Hypothalamus (tissue), 51 donors: ENCODE measurements at places on chromosomes 12 and 14.
A peak's percentile ranks its signal among the peaks of the same experiment; 100 is the strongest.

DNA sequence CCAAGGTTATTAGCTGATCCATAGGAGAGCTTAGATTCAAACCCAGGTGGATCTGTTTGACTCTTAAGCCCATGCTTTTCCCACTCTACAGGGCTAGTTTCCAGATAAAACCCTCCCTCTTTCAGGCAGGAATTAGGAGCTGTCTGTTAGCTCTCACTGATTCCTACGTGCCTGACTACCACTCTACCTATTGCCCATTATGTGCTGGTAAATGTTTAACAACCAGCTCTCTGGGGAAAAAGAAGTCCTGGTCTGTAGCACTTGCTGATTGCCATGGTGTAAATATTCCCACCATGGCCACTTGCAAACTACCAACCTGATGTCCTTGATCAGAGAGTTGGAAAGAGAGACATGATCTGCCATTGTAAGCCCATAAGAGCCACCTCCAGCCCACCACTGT lies 65.5 kb upstream of the BDKRB2 start:
- DNase-seq: no peak

DNA sequence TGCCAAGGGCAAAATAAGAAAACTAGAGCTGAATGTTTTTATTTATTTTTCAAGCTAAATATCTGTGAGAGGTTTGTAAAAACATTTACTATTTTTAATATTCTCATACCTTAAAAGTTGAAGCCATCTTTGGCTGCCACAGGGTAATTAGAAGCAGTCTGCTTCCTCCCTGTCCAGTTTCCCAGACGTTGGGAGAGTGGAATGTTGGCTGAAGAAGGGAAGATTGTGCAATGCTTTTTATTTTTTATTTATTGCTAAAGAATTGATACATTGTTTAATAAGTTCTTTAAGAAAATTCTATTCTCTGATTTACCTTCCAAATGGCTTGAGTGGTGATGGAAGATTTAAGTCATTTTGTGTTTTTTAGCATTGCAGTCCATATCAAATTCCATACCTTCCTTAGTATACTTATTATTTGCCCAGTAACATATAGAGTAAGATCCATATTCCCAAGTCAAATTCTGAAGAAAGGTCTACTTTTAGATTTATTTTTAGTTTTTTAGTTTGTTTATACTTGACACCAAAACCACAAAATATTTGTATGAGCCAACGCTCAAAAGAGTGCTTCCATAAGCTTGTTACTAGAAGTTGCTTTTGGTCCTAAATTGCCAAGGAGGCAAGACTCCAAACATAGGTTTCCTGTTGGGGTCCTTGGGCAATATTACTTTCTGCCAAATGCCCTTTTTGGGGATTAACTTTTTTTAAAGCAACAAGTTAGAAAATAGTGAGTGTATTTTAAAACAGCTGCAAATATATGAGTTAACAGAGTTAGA lies 124.0 kb upstream of the CPM start:
- no peak for DNase-seq

DNA sequence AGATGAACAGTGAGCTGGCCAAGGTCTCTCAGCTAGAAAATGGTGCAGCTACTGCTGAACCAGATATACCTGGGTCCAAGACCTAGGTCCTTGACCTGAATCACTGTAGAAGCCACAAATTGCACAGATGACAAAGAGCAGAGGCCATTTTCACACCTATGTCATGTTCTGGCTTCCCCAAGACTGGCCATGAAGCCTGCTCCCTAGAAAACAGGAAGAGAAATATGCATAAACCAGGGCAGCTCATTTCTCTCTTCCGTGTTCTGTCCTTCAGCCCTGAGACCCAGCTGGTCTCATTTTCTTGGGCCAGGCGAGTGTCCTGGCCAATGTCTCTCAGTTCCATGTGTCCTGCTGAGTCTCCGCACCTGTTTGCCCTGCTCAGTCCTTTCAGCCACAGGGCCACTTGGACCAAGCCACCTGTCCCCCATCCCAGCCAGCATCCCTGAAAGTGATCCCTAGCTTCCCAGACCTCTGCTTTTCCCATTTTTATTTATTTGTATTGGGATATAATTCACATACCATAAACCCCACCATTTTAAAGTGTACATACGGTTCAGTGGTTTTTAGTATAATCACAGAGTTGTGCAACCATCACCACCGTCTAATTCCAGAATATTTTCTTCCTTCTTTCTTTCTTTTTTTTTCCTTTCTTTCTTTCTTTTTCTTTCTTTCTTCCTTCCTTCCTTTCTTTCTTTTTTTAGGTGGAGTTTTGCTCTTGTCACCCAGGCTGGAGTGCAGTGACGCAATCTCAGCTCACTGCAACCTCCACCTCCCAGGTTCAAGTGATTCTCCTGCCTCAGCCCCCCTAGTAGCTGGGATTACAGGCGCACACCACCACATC lies 27.0 kb downstream of the P2RX7 start:
- DNase-seq: no peak

DNA sequence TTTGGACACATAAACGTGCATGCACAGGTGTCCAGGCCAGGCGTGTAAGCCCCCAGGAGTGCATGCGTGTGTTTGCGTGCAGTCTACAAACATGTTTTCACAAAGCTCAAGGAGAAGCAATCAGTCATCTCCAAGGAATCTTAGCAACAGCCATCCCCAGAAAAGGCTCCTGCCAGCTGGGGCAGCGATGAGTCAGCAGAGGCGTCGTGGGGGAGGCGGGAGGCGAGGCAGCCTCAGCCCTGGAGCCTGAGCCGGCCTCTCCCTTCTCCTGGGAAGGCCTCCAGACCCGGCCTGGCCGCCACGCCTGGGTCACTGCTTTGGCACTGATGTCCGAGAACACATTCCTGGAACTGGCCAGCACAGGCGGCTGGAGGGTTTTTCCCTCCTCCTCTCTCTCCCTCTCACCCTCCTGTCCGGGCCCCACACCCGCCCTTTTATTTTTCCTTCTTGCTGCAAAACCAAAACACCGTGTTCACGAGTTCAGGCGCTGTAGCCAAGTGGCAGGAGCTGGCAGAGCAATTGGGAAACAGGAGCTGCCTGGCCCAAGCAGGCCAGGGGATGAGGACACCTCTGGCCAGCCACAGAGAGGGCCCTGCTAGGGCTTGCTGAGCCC lies 92.7 kb downstream of the LRRC74A start:
- DNase-seq: peak; percentile 68

DNA sequence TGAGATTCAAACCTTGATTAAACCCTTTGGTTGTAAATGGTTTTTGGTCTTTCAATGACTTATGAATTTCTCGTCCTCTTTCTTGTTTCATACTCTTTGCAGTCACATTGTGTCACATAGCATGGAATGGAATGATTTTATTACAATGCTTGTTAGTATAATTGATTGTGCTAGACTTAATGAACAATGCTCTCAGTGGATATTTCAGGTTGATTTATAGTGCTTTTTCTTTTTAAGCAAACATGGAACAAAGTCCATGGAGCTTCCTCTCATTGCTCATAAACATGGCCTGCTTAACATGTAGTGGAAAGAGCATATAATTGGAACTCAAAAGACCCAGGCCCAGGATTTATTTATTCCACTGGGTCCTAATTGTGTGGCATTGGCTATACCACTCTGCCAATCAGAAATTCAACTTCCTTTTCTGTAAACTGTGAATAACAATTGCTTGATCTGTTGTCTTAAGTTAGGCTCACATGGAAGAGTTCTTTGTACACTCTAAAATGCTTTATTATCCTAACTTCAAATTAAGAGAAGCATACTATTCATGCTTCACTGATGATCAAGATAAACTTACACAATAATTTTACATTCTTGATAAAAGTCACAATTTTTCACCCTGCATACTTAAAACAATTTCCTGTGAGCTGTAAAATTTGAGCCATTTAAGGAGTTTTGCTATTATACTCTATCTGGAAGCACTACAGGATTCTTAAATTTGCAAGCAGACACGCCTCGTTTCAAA lies 370.5 kb upstream of the PDE3A start:
- no peak for DNase-seq

DNA sequence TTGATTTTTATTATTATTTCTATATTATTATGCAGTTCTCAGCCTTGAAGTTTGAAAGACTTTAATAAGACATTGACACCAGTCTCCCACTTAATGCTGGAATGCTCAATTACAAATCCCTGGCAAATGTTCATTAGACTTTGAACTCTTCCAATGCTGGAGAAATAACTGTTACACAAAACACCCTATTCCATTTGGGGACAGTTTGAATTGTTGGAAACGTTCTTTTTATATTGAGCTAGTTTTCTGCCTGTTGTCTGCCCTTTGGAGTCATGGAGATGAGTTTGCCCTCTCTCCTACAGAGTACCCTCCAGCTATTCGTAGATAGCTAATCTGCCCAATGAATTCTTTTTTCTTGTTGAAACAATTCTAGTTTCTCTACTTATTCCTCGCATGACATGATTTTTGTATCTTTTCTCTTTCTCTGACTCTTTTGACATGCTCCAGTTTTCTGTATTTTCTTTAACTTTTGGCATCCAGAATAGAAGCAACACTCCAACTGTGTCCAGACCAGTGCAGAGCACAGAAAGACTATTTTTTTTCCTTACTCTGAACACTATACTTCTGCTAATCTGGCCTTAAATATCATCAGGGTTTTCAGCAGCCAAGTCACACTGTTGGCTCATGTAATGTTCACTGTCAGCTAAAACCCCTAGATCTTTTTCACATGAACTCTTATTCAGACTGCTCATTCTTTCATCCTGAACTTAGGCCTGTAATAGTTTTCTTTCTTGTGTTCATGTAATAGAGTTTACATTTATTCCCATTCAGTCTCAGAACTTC lies 379.3 kb downstream of the RAD51B start:
- no peak for DNase-seq

DNA sequence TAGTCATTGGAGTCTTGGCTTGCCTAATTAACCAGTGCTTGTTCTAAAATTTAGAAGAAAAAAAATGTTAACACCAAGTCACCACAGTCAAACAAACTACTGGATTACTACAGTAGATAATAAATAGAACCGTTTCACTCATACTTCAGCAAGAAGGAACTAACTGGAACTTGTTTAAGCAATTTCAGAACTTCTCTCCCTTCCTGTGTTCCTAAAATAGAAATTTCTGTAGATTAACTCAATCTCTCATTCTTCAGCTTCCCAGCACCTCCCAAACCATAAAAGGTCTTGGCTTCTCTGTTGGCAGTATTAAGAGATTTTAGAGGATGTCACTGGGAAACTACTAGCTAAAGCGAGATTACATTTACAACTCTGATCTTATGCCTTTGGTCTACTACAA lies 18.6 kb downstream of the GNS start:
- no peak for DNase-seq

DNA sequence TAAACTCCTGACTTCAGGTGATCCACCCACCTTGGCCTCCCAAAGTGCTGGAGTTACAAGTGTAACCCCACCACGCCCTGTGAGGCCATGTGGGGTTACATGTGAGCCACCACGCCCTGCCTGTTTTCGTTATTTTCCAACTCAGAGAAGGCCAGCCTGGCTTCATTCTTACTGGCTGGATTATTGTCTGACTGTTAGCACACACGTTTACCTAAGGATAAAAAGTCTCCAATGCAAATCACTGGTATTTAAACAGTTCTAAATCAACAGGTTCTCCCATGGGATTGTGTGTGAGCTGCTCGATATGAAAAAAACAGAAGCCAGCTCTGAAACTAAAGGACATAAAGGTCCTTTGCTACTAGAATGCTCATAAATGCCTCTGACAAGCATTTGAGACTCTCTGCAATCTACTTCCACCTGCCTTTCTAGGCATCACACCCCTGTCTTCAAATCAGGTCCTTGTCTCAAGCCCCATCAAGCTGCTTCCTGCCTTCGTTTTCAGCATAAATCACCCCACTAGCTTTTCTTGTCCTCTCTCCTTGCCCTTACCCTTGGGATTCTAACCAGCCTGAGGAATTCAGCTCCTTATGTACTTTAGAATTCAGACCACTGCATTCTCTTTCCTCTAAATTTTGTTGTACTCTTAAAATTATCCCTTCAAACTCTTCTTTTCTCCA lies 265.0 kb downstream of the DUSP6 start:
- no peak for DNase-seq

- no peak for DNase-seq
Observed at GRCh38 chr12:64098709-64099354, 123.3 kb downstream of the KICS2 start.

GRCh38 chr14:33230021-33230420 lies 291.3 kb downstream of the NPAS3 start:
- no peak for DNase-seq

GRCh38 chr12:57176139-57176477 lies 28.7 kb upstream of the LRP1-AS start:
- no peak for DNase-seq

DNA sequence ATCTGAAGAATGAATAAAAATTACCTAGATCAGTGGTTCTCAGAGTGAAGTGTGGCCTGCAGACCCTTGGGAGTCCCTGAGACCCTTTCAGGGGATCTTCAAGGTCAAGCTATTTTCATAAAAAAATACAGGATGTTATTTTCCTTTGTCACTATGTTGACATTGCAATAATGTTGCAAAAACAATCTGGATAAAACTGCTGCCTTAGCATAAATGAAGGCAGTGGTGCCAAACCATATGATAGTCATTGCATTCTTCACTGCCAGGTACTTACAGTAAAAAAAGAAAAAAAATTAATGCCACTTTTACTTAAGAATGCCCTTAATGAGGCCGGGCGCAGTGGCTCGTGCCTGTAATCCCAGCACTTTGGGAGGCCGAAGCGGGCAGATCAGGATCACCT lies 2.0 kb upstream of the CD4 start:
- no peak for DNase-seq

DNA sequence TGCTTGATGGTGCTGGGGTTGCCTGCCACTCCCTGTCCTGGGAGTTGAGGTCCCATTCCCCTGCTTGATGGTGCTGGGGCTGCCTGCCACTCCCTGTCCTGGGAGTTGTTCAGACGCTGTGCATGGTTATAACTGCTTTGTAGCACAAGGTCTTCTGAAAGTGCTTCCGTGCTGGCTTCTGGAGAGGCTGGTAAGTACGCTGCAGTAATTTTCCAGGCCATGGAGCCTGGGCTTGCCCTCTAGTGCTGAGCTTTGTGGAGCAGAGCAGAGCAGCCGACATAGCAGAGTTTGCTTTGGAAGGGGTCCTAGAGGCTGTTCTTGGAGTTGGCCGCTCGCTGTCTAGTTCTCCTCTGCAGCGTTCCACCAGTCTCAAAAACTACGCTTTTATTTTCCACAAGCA lies 6.3 kb downstream of the B4GALNT3 start:
- no peak for DNase-seq

GRCh38 chr12:118611295-118611694 lies 234.9 kb downstream of the SUDS3 start:
- no peak for DNase-seq

DNA sequence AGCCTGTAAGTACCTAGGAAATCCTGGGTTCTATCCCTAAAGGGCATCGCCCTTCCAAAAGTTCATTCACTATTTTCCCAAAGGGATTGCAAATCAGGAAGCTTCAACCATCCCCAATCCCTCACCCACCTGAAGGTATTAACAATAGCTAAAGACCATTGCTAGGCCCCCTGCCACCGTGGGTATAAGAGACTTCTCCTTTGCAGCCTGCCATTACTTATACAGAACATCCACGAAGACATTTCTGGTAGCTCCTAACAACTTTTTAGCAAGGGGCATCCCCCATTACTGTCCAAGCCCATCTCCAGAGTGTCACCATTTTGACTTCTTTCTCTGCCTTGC lies 384 bp upstream of the SMUG1 start:
- no peak for DNase-seq
